ENCODE measurements at places on chromosomes 16 and 17.

DNA sequence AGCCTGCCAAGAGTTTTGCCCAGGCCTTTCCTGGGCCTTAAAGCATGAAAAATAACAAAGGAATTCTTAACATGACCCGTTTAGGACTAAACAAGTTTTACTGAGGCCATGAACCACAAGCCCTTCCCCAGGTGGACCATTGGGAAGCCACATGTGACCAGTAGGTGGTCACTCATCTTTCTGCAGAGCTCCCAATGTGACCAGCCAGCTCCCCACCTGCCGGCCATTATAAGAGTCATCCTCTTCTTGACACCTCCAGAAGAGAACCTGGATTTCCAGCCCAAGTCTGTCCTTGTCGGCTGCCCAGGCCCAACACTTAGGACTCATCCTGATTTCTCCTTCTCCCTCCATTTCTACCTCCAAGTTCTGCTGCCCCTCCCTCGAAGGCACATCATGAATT, 91.7 kb upstream of the DNAH17 start:
- DNase-seq: peak; percentile 25

- DNase-seq: no peak
These were observed 42.8 kb upstream of the TNRC6A start for GRCh38 chr16:24686678-24687077.

- DNase-seq: peak; percentile 44
These were observed 430 bp downstream of the HAPSTR1 start for GRCh38 chr16:9091867-9092281.

GRCh38 chr17:78269955-78270381, 38.5 kb downstream of the TMEM235 start:
- no peak for DNase-seq

DNA sequence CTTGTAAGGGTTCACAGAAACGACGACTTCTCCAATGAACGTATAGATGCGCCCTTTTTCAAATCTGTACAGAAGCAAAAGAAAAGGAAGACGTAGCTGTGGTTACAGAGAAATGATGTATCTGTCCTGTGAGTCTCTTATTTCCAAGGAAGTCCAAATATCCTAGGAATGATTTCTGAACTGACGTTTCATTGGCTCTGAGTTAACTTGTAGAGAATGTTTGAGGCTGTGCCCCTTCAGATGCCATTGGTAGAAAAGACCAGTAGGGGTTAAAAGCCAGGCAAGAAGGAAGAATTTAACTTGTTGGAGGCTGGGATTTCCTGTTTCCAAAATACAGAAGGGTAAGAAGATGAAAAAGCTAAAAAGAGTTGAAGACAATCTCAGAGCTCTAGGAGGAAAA, 96.2 kb downstream of the MYO1D start:
- no peak for DNase-seq

DNA sequence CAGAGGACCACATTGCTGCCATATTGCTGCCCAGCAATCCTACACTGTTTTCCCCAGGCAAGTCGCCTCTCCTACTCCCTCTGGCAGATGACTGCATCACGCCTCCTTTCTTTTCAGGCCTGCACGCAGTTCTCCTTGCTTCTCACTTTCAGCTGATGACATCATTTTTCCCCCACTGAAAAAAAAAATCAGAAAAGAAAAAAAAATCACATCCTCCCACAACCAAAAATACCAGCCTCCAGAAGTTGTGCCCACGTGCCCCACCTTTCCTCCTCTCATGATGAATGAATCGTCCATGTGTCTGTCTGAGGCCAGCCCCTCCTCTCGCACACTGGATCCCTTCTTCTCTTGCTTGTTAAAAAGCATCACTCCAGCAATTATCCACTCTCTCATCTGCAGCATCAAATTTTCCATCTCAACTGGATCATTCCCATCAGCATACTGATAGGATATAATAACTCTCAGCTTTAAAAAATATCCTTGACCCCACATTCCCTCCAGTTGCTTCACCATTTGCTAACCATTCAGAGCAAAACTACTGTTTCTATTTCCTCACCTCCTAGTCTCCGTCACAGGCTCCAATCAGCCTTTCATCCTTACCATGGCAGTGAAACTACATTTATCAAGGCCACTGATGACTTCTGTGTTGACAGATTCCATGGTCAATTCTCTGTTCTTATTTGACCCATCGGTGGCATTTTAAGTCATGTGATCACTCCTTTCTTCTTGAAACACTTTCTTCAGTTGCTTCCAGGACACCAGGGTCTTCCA, 30.1 kb upstream of the DYNLL2 start:
- no peak for DNase-seq

DNA sequence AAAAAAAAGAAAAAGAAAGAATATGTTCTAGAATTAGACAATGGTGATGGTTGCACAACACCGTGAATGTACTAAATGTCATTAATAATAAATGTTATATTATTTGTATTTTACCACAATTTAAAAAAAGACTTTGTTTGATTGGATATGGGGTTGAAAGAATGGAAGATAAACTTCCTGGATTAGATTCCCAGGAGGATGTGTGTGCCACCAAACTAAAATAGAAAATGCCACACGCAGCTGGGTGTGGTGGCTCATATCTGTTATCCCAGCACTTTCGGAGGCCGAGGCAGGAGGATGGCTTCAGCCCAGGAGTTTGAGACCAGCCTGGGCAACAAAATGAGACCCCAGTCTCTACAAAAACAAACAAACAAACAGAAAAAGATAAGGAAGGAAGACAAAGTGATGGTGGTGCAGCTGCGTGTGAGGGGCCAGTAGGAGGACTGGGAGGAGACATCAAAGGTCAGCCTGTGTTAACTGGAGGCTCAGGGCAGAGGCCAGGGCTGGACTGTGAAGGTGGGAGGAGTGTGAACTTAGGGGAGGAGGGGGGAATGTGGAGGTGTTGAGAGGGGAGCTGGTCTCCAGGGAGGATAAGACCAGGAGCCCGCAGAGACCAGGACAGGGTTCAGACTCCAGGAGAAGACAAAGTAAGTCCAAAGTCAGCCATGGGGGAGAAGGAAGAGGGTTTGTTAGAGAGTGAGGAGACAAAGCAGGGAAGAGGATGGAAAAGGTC, 4.1 kb downstream of the PECAM1 start:
- DNase-seq: no peak

GRCh38 chr17:45146890-45147580, 1.2 kb upstream of the HEXIM1 start:
- DNase-seq: peak; percentile 89

DNA sequence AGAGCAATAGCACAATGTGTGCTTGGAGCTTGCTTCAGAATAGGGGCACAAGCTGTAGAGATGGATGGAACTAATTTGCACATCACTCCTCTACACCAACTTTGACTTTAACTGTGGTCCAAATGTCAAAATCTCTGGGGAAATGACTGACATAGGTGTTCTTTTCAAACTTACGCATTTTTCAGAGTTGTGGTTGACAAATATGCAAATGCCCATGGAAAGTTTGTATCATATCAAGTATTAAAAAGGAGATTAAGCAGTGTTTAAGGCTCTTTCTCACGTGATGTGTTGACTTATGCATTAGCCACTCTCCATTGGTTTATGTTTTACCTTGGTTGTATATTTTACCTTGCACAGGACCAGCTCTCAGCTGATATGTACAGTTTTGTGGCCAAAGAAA, 77.1 kb downstream of the ELAC2 start:
- DNase-seq: no peak

GRCh38 chr17:80544655-80545498, at the start of gene RPTOR:
TSS of gene RPTOR (plus strand) at chr17:80544838. CDS start at chr17:80545630, 792 bp downstream.
- peak; percentile 98 for DNase-seq

- DNase-seq: no peak
These were observed 26.2 kb upstream of the CORO1A start for GRCh38 chr16:30157214-30157613.

DNA sequence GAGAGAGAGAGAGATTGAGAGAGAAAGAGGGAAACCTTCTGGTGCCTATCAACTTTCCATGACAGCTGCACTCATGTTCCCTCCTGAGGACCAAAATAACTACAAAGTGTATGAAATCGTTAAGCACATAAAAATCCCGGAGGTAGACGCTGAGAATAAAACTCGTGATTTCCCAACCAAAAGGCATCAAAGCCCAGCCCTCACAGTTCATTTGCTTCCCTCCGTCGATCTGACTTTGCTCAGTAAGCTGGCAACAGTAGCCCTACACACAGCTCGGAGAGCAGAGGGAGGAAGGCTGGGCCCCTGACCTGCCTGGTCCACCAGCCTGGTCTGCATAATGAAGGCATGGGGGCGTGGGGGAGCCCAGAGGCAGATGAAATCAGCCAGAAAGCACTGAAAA, 273.9 kb upstream of the ZFHX3 start:
- DNase-seq: no peak

- DNase-seq: no peak
These were observed 559 bp downstream of the MVD start for GRCh38 chr16:88662222-88662842.

DNA sequence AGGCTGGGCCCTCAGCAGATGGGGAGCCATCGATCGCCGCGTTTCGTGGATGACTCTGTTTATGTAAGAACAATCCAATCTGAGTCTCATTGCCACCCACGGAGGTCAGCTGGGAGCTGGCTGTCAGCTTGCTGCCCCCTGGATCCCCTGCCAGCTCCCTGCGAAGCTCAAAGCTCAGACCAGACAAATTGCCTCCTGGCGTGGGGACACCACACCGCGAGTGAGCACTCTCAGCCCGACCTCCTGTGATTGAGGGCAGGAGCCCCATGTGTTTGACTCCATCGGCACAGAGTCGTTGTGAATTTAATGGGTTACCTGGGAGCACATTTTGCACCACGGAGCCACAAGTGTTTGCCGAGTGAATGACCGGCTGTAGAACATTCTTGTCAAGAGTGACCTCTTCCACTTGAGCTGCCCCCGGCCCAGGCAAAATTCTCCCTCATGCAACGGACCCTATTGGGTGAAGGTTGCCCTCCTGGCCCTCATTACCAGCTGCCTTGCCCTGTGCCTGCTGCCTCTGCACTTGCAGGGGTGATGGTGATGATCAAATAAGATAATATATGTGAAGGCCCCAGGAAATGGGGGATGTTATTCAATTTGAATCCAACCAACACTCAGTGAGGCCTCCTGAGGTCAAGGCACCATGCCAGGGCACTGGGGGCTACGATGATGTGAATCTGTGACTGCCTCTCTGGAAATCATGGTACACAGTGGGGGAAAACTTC, 7.6 kb upstream of the GFAP start:
- no peak for DNase-seq

- no peak for DNase-seq
These were observed 94.7 kb downstream of the SEC14L1 start for GRCh38 chr17:77235370-77235941.

DNA sequence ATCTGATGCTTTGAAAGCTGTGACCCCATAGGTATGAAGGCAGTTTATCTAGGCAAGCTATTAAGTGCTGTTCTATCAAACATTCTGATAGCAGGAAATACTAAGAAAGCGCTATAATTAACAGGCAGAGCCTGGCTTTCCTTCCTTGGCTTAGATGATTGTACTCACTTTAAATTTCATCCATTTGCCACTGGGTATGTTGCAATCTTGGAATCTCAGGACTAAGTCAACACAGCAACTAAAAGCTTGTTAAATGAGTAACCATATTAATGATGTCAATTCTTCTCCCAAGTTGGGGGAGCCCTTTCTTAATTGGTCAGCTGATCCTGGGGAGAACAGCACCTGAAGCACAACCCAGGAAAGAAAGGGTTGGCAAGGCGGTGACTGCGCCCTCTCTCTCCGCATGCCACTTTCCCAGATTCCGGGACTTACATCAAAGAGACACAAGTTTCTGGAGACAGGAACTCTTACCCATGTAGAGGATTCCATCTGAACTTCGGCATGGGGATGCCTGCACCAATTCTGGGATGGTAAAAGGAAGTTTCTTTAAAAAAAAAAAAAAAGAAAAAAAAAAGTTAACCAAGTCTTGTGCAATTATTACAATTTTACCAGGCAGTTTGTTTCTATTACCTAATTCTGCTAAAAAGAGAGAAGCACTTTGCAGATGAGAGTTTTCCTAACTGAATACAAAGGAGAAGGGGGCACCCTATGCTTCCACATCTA, 54.4 kb upstream of the ICAM2 start:
- no peak for DNase-seq

- no peak for DNase-seq
These were observed 42.4 kb downstream of the SNX11 start for GRCh38 chr17:48149787-48150463.

DNA sequence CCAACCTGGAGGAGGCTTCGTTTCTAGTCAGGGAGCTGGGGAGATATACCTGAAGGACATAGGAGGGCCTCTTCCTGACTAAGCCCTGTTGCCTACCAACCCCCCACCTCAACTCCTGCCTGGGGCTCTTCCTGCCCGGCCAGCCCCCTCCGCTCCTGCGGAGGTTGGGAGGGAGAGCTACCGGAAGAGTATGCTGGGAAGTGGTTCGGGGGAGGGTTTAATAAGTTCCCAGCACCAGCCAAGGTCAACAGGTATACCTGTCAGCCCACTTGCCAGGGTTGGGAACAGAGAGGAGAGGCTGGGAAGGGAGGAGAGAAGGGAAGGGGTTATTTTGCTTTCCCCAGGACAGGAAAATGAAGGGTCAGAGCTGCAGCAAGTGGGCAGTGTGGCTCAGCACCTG, 4.7 kb downstream of the PPP1R1B start:
- DNase-seq: no peak

DNA sequence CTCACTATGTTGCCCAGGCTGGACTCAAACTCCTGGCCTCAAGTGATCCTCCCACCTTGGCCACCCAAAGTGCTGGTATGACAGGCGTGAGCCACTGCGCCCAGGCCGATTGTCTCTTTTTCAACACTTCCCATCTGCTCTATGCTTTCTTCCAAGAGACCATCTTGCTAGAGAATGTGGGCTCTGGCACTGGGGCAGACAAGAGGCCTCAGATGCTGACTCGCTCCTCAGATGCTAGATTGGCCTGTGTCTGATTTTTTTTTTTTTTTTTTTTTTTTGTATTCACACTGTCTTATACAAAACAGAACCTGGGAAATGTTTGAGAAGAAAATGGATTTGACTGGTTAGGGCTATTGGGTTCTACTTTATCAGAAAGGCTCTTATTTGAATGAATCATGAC, 58.2 kb downstream of the CYB5D2 start:
- no peak for DNase-seq

DNA sequence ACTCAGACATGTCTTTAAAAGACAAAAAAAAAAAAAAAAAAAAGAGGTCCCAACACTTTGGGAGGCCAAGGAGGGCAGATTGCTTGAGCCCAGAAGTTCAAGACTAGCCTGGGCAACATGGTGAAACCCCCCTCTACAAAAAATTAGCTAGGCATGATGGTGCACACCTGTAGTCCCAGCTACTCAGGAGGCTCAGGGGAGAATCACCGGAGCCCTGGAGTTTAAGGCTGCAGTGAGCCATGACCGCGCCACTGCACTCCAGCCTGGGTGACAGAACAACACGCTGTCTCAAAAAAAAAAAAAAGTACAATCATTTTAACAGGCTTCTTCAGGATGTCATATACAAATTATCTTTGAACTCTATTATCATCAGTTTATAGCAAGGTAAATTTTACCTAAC, 22.0 kb downstream of the C16orf87 start:
- no peak for DNase-seq
